ENCODE measurements at places on chromosomes 12 and 14. TPM values are rescaled to one million over a fixed set of nuclear protein-coding genes. Genes with fewer than 3 reads are reported as not detected.

Gene NUAK1
- total RNA-seq = 7.6 TPM

Gene KITLG
- total RNA-seq = 22.4 TPM

Gene RPGRIP1
- total RNA-seq = not detected

Gene NGDN
- total RNA-seq = 67.4 TPM

Gene SERPINA10
- not detected for total RNA-seq

Gene SCNN1A
- total RNA-seq = 57.7 TPM

Gene HELB
- 2.2 TPM for total RNA-seq

Gene OTOGL
- total RNA-seq = under 0.01 TPM

Gene DPF3
- 0.13 TPM for total RNA-seq
